ENCODE measurements at places on chromosomes 3 and 15.

GRCh38 chr3:41126961-41127360, 72.3 kb upstream of the CTNNB1 start:
- DNase-seq = no peak

- DNase-seq = no peak
These were observed 85.3 kb downstream of the PCSK6 start for GRCh38 chr15:101404245-101404644.

GRCh38 chr15:70016511-70016994, 81.2 kb downstream of the TLE3 start:
- DNase-seq = no peak

DNA sequence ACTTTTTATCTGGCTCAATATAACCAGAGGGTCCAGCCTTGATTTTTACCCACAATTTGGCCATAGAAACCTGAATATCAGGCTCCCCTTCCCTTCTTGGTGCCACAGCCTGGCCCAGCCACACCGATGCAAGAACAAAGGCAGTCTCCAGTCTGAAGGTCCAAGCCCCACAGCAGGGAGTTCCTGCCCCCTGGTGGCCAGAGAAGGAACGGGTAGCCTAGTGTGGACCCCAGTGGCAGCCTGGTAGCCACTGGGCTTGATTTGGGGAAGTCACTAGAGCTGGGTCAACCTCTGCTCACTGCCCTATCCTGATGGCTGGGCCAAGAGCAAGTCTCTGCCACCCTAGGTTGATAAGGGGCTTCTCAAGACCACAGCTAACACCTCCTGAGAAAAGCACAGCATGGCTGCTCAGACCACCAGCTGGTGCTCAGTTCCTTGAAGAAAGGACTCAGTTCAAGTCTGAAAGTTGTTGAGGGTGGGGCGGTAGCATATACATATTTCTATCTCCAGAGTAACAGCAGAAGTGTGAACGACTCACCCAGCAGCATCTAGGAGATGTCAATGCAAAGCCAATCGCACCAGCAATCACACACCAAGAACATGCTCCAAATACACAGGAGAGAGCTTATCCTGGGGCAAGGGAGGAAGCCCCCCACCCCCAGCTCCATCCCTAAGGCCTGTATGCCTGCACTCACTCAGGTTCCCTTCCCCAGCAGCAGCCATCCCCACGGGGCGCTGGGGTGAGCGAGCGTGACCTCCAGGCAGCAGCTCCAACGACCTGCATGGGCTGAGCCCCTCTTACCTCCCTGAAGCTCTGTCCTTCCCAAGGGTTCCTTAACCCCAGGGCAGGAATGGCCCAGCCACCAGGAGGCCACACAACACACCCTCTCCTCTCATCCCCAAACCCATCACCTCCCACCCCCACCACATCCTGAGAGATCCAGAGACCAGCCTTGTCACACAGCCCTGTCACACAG, 7.6 kb downstream of the PFKFB4 start:
- DNase-seq = peak; percentile 59

- DNase-seq = no peak
These were observed 418.2 kb upstream of the NR2F2 start for GRCh38 chr15:95912280-95912625.

DNA sequence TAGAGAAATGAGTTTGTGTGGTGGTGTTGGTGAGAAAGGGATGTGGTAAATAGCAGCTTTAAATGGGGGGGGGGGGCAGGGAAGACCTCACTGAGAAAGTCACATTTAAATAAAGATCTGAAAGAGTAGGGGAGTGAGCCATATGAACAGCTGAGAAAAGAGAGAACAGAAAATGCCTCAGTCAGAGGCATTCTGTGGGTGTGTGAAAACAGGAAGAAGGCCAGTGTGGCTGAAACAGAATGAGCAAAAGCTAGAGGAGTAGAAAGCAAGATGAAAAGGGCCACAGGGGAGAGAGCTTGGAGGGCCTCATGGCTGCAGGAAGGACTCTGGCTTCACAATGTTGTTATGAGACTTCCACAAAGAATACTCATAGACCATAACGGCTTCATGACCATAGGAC, 783.3 kb downstream of the ZPLD1 start:
- no peak for DNase-seq

GRCh38 chr3:134898181-134898754, 103.2 kb downstream of the EPHB1 start:
- DNase-seq = no peak

DNA sequence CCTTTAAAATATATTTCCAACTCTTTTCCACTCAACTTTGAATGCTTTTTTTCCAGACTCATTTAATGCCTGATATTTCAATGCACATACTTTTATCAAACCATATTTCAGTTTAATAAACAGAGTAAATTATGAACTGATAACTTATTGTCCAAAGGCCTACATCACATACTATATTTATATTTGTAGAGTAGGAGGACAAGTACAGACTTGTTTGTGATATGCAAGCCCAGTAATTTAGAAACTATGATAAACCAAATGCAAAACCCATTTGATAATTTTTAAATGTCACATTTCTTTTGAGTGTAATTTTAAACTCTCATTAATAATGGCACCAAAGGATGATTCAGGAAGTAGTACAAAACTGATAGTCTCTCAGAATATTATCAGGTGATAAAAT, 3.3 kb downstream of the RFX7 start:
- DNase-seq = no peak

DNA sequence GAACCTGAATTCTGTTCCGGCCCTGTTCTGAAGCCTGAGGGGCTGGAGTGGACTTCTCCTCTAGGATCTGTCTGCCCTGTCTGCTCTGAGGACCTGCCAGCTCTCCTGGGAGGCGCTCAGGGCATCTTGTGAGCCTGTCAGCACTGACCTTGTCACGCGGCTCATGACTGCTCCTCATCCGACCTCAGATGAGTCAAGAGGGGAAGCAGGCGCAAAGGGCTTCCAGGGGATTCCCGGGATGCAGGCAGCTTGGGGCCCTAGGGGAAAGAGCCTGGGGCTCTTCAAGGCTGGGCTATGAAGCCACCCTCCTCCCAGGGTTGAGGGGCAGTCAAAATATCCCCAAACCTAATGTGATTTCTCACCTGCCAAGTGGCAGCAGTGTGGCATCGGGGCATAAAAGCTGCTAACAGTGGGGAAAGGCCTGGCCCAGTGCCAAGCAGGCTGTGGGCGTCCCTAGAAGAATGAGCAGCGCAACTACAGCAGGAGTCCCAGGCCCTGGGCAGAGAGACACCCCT, 27.6 kb upstream of the ANKDD1A start:
- DNase-seq = no peak
